Stimulated activated memory B cell treated with anti-CD40 and anti-IgM and Interleukin-4, amounts not matched to agents 10 μg/mL and 1 μg/mL and 100 μg/mL, for 72 hours (primary cell): ENCODE measurements at places on chromosomes 5 and 9.

- no peak for ATAC-seq
Measured at GRCh38 chr9:137631345-137632229, 12.8 kb downstream of the EHMT1 start.

- ATAC-seq = no peak
Measured at GRCh38 chr9:70580606-70581195, 166.2 kb upstream of the KLF9 start.

DNA sequence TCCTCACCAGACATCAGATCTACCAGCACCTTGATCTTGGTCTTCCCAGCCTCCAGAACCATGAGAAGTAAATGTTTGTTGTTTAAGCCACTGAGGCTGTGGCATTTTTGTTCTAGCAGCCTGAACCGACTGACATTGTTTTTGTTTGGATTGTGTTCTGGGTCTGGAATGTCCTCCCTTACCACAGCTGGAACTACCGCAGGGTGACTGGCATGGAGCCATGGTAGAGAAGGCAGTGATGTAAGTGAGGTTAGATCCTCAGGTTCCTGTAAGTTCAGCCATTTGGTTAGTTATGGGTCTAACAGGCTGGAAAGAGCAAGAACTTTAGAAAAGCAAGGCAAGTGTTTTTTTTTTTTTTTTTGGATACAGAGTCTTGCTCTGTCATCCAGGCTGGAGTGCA lies 209.3 kb downstream of the DAB2IP start:
- ATAC-seq = no peak

- peak; percentile 75 for ATAC-seq
Measured at GRCh38 chr9:95266649-95267048, 50.9 kb downstream of the FANCC start.

GRCh38 chr9:114410910-114411309 lies 23.1 kb upstream of the AKNA start:
- ATAC-seq = no peak

DNA sequence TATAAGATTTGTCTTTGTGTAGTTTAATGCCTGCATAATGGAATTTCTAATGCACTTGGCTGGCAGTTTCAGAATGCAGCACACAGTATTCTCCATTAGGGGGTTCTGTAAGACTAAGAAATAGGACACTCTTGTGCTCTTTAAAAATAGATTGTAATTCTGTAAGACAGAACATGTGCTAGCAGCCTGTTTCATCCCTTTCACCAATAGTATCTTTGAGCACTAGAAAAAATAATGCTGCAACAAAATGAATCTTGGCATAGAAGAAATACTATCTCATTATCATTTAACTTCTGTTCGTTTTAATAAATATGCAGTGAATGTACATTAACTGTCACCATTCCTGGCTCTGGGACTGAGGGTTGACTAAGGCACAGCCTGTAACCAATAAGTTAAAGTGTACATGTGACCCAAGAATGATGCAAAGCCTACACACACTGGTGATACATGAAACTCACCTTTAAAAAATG lies 23.8 kb upstream of the ZNF622 start:
- no peak for ATAC-seq

DNA sequence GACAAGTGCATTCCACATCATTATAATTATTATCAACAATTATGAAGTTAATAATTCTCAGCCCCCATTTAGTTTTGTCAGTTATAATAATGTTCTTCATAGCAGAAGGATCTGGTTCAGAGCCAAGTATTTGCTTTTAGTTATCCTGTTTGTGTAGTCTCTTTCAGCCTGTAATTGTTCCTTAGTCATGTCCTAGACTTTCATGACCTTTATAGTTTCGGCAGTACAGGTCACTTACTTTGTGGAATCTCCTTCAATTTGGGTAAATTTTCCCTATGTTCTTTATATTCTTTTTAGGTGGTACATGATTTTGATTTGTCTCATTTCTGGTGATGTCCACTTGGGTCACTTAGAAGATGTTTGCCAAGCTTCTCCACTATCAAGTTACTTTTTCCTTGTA lies 34.3 kb downstream of the UBE2R2 start:
- no peak for ATAC-seq

- no peak for ATAC-seq
Measured at GRCh38 chr9:117392992-117393391, 21.9 kb downstream of the ASTN2 start.

GRCh38 chr5:158876263-158876942 lies 223.3 kb downstream of the EBF1 start:
- no peak for ATAC-seq

DNA sequence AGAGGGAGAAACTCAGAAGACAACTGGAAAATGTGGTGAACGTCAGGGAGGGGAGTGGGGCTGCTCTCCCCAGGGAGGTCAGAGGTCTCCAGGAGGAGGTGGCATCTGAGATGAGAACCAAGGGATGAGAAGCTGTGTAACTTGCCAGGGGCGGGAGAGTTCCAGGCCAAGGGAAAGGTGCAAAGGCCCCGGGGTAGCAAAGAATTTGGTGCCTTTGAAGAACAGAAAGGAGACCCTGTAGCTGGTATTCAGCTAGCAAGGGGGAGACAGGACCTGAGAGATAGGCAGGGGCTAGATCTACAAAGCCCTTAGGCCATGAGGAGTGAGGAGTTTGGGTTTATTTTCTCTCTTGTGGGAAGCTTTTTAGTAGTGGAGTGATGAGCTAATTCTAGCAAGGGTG lies 3.3 kb downstream of the DNM1 start:
- ATAC-seq = no peak

- ATAC-seq = no peak
Measured at GRCh38 chr9:35294556-35294955, 132.7 kb downstream of the UNC13B start.

- ATAC-seq = peak; percentile 85
Measured at GRCh38 chr9:5510360-5510931, at the start of gene PDCD1LG2. Gene PDCD1LG2 (plus strand): TSS chr9:5510531. CDS start chr9:5522547, 12,016 bp downstream.

DNA sequence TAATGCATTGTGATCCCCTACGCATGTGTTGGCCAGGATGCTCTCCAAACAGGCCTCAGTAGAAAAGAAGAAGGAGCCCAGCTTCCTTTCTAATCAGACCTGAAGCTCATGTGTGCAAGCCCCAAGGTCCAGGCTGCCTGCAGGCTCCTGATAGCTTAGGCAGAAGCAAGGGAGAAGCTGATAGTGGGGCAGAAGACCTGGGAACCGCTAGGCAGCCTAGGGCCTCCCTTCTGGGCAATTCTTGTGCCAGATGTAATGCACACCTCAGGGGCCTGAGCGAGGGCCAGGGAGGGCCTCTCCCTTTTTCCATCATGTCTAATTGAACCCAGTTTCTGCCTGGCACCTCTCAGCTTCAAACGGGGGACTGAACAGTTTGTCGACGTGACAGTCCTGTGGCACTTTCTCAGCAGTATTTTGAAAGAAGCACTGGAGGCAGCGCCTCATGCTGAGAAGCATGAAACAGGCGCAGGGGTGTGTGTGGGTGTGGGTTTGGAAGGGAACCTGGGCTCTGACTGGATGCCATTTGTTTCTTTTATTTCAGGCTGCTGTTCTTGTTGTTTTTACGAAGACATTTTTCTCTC lies 212.8 kb downstream of the PIK3R1 start:
- no peak for ATAC-seq

DNA sequence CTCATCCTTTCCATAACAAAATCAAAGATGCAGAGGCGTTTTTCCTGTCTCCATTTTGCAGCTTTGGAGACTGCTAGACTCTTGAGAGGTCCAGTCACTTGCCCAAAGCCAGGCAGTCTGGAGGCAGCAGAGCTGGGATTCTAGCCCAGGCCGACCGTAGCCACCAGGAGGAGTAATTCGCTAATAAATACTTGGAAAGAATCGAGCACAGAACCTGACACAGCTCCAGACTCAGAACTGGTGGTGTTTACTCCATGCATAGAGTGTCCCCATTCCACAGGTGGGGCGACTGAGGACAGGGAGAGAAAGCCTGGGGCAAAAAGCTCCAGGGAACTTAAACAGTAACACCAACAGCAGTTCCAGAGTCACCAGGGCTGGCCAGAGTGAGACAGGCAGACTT lies 10.7 kb upstream of the CERCAM start:
- ATAC-seq = no peak

GRCh38 chr5:179278546-179278945 lies 66.7 kb downstream of the ADAMTS2 start:
- ATAC-seq = no peak

- ATAC-seq = no peak
Measured at GRCh38 chr9:106875529-106875928, 12.6 kb downstream of the ZNF462 start.

DNA sequence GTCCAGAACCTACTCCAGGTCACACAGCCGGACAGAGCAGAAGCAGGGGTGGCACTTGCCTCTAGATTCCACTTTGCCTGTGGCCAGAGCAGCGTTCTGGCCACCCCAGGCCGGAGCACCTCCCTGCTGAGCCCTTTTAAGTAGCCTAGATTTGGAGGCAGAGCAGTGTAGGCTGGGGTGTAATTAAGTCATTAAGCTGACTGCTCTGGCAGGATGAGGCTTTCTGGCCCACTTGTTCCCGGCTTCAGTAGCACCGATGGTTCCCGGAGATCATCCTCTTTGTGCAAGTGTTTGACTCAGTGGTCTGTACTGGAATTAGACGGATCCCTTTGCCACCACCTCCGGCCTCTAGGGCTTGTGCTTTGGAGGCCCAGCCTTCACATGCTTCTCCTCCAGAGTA lies 281.9 kb upstream of the ANKRD55 start:
- ATAC-seq = no peak

- peak; percentile 31 for ATAC-seq
Measured at GRCh38 chr5:100787648-100788047, 115.4 kb downstream of the ST8SIA4 start.

DNA sequence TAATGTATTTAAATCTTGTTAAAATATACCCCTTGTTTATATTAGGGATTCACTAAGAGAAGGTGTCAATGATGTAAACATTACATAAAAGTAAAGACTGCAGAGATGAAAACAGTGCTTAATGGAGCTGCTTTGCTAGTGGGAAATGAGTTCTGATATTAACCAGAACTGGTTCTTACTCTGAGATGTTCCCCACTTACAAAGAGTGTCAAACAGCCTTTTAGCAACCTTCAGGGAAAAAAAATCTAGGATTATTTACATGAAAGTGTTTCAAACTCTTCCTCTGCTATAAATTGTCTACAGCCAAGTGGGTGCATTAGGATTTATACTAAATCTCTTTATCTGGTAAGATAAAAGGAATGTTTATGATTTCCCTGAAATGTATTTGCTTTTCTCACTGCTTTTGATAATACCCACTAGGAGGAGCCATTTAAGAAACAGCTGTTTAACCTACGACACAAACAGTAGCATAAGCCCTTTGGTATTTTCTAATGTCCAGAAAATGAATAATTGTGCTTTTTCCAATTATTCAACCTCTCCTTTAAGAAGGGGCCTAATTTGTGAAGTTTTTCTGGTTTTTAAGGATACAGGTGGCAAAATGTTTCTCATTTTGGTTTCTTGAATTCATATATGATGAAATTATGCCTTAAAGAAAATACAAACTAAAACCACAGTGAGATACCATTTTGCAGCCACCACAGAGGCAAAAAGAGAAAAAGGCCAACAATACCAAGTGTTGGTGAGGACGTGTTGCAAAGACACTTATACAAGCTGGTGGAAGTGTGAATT lies 186.3 kb downstream of the TLE4 start:
- ATAC-seq = no peak

- no peak for ATAC-seq
Measured at GRCh38 chr9:22838266-22838665, 391.6 kb downstream of the DMRTA1 start.

DNA sequence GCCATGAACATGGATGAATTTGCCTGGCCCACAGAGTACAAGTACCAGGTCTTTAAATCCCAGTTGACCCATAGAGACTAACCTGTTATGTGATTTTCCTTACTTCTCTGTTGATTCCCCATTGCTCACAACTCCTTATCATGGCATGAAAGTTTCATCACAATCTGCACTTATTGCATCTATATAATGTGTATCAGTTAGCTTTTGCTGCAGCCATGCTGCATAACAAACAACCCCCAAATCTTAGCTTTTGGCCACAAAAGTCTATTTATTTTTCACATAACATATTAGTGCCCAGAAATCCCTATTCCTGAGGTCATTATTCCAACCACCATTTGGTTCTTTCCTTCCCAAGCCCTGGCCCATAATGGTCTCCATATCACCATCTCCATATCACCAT lies 3.7 kb downstream of the GGTA1 start:
- no peak for ATAC-seq

GRCh38 chr5:473551-474192 lies 30.7 kb downstream of the EXOC3 start:
- peak; percentile 55 for ATAC-seq

DNA sequence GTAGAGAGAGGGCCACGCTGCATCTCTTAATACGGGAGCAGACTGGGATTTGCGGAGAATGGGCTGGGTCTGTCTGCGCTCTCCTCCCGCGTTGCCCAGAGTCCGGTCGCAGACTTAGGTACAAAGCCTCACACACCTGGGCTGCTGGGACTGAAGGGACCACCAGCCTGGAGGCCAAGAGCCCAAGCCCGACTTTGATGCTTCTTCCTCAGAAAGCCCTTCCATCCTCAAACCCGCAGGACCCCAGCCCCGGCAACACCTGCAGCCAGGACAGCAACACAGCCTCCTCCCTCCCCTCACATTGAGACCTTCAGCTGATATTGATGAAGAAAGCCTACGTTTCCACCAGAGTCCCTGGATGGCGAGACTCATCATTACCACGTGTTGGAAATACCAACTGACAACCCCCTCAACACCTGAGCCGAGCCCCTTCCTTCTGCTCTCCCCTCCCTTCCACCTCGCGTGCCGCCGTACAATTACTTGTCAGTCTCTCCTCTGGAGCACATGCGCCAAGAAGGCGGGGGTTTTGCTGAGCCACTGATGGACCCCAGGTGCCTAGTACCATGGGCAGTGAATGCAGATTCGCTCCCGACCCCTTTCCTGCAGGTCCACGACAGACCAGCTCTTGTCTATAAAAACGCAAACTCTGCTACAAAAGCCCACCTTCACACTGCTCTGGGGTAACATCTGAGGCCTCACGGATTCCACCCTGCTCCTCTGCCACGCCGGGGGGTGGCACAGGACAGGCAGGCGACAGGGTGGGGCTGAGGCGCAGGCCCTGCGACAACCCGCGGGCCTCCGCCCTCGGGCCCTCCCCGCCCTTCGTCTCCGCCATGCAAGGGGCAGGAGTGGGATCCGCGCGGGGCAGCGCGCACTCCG lies 841 bp downstream of the ASB6 start:
- ATAC-seq = no peak

GRCh38 chr5:167244583-167244982 lies 1046.9 kb upstream of the WWC1 start:
- ATAC-seq = no peak

DNA sequence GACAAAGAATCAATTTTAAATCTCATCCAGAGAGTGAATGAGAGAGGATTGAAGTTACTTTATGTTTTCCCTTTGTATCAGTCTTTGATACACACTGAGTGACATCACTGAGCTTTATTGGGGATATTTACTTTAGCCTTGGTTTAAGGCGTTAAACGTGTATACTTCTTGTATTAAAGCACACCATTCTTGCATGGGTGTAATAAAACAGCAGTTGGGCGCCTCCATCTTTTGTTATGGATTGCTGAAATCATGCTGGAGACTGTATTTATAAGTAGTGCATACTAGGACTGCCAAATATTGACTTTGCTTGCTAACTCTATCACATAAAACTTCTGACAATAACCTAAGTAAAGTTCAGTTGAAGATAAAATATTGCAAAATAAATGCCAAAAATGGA lies 1755.8 kb upstream of the WWC1 start:
- no peak for ATAC-seq

GRCh38 chr5:179618923-179619554 lies 4.4 kb downstream of the HNRNPH1 start:
- no peak for ATAC-seq

GRCh38 chr5:109155625-109156024 lies 254.1 kb downstream of the PJA2 start:
- no peak for ATAC-seq
